Lower lobe of right lung (tissue), 2 donors: ENCODE measurements at places on chromosomes 3 and 15. TPM values are rescaled to one million over a fixed set of nuclear protein-coding genes. Genes with fewer than 3 reads are reported as not detected.

TRIM59 gene
- 4.4 TPM for total RNA-seq

LMOD3 gene
- total RNA-seq: 0.12 TPM

HPS3 gene
- total RNA-seq: 25.1 TPM

RASL12 gene
- total RNA-seq: 21.5 TPM

TF gene
- 2.8 TPM for total RNA-seq

C3orf85 gene
- total RNA-seq: not detected

LYZL4 gene
- total RNA-seq: not detected

LRRC2 gene
- total RNA-seq: 1.2 TPM

- no peak for DNase-seq
These were observed 38.0 kb upstream of the XCR1 start for GRCh38 chr3:46065294-46065705.

GRCh38 chr3:189355481-189356201 lies 183.9 kb downstream of the TPRG1 start:
- DNase-seq: no peak

DNA sequence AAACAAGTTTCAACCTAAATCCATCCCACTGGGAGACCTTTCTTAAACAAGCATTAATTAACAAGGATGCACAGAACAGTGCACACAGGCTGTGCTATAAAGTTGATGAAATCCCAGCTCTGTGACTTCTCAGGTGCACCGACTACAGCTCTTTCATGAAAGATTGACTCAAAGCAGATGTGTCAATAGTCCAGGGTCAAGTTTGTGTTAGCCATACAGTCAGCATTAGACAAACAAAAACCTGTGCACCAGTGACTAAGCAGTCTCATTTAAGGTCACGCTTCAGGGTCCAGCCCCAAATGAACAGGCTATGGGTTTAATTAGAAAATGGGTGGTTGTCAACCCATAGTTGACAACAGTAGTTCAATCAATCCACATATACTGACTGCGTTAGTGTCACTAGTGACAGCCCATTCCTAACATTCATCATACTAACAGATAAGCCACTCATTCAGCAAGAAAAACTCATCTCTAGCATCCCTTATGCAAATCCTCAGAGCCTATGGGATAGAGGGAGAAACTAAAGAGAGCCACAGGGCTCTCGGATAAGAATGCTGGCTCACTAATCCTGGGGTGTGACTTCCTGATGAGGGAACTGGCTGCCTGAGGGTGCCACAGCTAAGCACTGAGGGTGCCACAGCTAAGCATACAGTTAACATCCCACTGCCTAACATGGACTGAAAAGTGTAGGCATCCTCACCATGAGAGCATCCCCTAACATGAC lies 84.1 kb downstream of the WNT5A start:
- DNase-seq: no peak

GRCh38 chr3:14000556-14000955 lies 120.7 kb upstream of the WNT7A start:
- DNase-seq: no peak

DNA sequence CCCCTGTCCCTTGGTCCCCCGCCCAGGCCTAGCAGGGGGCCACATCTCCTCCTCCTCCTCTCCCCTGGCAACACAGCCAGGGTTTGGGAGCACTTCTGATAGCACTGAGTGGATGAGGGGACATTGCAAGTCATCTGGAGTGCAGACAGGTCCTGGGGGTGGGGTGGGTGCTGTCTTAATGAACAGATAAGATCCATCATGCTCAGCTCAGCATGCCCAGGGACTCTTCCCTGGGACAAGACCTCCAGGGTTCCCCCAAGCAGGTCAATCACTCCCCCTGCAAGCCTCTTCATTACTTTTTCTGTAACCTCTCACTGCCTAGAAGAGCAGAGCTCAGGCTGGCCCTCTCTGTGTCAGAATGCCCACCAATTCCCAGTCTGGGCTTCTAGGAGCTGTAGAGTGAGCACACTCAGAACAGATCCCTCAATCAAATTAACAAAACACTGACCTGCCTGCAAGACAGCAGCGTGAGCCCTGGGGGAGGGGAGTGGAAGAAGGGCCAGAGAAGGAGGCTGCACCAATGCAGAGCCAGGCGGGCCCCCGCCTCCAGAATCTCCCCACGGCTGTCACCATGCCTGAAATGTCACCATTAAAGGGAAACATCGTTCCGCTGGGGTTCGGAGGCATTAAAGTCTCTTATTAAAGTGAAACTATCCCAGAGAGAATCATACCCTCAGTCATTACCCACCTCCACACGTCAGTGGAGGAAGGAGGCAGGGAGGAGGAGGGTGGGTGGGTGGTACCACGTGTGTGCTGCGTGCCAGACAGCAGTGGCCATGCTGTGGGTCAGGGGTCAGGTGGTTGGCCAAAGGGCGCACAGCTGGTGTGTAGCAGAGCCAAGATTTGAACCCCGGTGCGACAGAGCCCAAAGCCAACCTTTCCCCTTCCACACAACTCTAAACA lies 114.7 kb upstream of the LINGO1 start:
- no peak for DNase-seq

- DNase-seq: no peak
These were observed 52.0 kb downstream of the POLR2M start for GRCh38 chr15:57758560-57758959.

- no peak for DNase-seq
These were observed 19.5 kb downstream of the SENP2 start for GRCh38 chr3:185605566-185605965.

DNA sequence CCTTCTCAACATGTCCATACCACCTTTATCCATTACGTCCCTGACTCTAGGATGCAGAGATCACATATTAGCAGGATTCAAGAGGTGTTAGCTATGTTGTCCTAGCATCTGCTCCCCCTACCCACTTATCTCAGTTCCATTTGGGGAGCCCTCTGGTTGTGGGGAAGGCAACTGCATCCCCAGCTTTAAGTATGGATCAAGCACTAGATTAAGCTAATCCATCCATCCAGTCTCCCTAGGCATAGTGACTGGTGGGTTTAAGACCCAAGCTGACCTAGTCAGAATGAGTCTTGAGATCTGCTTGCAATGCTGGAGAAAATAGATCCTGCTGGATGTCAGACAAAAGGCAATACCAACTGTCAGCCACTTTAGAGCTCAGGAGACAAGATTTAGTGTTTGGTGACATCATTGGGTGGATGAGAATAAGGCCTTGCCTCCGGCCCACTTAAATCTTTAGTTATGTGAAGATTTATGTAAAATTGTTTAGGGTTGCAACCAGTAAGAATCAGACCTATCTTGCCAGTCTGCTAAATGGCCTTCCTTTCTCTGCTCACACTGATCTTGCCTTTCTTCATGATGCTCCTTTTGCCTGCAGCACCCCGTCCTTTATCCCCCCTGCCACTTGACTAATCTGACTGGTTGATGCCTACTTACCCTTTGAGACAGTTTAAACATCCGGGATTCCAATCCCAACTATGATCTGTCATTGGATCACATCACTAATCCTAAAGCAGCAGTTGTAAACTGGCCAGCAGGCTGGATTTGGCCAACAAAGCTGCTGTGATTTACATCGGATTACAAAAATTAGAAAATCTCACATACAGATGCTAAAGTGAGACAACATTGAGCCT lies 2.1 kb upstream of the ISY1 start:
- no peak for DNase-seq

- no peak for DNase-seq
These were observed 147.6 kb downstream of the FAM43A start for GRCh38 chr3:194833114-194833910.

DNA sequence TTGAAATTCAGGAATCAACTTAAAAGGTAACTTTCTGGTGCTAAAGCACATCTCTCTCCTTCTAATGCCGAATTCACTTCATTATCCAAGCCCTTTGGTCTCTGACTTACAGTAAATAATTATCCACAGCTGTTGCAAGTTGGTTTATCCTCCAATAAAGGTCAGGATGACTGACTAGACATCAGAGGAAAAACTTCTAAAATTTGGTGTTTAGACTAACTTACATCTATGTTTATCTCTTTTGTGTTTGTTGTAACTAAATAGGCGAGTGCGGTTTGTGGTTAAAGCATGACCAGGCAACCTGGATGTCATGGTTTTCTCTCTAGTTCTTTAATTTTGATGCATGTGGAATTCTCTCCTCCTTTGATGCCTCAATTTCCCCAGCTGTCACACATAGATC lies 237.4 kb upstream of the LRTM1 start:
- DNase-seq: no peak

DNA sequence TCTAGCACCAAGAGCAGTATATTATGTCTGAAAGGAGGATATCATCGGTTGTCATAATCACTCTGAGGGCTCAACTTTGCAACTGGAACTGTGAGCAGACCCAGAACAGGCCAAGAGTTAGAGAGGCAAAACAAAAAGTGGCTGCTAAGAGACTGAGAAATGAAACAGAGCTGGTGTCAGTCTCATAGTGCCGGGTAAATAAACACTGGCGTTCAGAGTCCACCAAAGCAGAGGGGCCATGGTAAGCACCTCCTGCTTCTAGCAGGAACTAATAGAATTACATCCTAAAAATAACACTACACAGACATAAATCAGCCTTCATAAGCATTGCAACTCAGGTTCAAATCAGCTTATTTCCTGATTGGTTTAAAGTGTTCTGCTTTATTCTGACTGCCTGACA lies 10.3 kb upstream of the IL12A start:
- DNase-seq: no peak

- DNase-seq: no peak
These were observed 34.9 kb upstream of the CPOX start for GRCh38 chr3:98628317-98628716.

- DNase-seq: no peak
These were observed 116.0 kb downstream of the IGF1R start for GRCh38 chr15:98764291-98764690.

DNA sequence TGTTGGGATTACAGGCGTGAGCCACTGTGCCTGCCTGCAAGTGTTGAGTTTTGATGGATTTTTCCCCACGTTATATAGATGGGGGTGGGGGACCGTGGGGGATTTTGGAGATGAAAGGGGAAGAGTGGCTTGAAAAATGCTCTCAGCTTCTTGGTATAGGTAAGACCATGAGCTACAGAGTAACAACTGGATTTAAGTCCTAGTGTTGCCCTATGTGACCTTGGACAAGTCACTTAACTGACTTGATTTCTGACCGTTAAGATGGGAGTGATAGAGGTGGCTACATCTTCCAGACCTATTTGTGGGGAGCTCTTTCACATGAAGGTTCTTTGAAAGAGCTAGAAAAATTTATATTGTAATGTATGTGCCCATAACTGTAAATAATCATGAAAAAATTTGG lies 13.3 kb downstream of the TRIM71 start:
- DNase-seq: no peak

- DNase-seq: no peak
These were observed 9.2 kb downstream of the KPNA4 start for GRCh38 chr3:160556141-160556540.

DNA sequence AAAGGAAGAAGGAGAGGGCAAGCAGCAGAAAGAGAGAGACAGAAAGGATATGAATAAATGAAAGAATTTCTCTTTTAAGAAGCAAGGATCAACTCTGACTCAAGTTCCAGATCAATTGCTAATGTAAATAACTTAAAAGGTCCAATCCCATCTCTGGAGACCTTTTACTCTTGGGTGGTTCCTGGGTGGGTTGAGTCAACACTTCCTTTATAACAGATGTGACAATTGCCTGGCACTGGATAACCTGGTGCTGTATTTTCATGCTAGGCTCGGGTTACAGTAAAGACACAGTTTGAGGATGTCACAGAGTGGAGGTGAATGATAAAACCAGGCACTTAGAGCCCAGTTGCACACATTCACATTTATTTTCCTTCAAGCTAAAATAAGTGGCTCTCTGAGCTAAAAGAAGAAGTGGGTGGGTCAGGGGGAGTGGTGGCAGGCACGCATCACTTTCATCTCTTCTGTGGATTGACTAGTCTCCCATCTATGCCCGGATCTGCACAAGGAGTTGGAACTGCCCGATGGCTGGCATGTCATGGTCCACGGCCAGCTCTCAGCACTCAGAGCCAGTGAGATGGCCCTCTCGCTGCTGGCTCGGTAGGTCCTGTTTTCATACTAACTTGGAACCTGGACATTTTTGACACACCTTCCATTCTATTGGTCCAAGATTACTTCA lies 465.8 kb downstream of the FOXP1 start:
- no peak for DNase-seq

- DNase-seq: no peak
These were observed 1041.7 kb downstream of the AGBL1 start for GRCh38 chr15:87121336-87121735.

DNA sequence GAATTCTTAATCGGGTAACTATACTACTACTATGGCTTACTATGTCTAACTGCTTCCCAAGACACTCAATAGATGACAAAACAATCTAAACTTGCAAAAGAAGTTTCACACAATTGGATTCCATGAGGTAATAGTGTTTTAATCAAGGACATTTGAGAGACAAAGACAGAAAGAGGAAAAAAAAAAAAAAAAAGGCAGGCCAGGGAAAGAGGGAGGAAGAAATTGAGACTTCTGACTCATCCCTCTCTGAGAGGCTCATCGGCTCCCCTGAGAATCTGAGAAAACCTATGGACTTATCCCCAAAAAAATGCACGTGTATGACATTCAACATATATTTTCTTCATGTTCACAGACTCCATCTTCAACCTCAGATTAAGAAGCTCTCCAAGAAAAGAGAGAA lies 61.0 kb downstream of the SCAPER start:
- DNase-seq: no peak
